NCI-H2171 (cell line): ENCODE measurements at places on chromosomes 6 and 20.

DNA sequence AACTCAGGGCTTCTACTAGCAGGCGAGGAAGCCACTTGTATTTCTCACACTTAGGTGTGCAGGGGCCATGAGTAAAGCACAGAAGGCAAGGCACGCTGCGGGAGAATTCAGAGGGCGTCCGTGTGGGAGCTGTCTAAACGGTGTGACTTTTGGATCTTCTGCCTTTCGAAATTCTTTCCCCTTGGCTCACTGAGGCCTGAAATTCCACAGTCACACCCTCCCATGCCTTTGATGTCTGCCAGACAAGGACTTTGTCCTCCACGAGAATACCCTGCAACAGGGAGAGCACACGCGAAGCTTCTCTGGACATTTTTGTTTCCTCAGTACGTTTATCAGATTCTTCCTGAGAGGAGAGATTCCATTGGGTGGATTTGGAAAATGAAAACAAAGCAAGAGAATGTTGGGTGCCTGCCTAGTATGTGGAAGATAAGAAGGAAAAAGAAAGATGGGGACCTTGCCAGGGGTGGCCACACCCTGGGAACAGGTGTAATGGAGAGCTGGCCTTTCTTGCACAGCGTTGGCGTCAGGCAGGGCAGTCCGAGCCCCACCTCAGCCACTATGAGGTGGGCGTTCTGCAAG lies 235.7 kb downstream of the MYLK4 start:
- no peak for DNase-seq

- DNase-seq = peak; percentile 52
Observed at GRCh38 chr6:33161354-33162331, 30.6 kb downstream of the COL11A2 start.

- DNase-seq = no peak
Observed at GRCh38 chr6:150048099-150048498, 20.8 kb downstream of the ULBP3 start.

DNA sequence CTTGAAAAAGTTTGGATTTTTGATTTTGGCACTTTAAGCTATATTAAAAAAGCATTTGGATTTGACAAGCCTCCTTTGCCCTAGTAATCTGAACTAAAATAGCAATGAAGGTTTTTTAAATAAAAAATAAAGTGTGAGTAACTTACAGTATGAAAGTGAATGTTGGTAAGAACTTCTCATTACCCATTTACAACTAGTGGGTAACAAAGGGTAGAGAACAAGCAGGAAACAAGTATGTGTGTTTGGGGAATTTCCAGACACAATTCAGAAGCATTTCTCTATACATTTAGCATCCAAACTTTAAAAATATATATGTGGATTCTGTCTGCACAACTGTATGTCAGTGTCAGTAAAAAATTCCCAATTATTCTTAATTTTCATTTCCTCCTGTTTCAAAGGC lies 2.9 kb downstream of the TMEM30A start:
- no peak for DNase-seq

GRCh38 chr6:16712255-16712930 lies 48.9 kb downstream of the ATXN1 start:
- no peak for DNase-seq

GRCh38 chr20:25685276-25686080 lies 11.2 kb downstream of the ZNF337 start:
- peak; percentile 97 for DNase-seq

GRCh38 chr6:137746264-137746663 lies 120.8 kb upstream of the TNFAIP3 start:
- DNase-seq = no peak

- DNase-seq = no peak
Observed at GRCh38 chr6:137919837-137920730, 53.0 kb downstream of the TNFAIP3 start.

- no peak for DNase-seq
Observed at GRCh38 chr6:73790574-73790973, 94.6 kb downstream of the CD109 start.

- no peak for DNase-seq
Observed at GRCh38 chr20:53824779-53825178, 231.1 kb upstream of the ZNF217 start.

DNA sequence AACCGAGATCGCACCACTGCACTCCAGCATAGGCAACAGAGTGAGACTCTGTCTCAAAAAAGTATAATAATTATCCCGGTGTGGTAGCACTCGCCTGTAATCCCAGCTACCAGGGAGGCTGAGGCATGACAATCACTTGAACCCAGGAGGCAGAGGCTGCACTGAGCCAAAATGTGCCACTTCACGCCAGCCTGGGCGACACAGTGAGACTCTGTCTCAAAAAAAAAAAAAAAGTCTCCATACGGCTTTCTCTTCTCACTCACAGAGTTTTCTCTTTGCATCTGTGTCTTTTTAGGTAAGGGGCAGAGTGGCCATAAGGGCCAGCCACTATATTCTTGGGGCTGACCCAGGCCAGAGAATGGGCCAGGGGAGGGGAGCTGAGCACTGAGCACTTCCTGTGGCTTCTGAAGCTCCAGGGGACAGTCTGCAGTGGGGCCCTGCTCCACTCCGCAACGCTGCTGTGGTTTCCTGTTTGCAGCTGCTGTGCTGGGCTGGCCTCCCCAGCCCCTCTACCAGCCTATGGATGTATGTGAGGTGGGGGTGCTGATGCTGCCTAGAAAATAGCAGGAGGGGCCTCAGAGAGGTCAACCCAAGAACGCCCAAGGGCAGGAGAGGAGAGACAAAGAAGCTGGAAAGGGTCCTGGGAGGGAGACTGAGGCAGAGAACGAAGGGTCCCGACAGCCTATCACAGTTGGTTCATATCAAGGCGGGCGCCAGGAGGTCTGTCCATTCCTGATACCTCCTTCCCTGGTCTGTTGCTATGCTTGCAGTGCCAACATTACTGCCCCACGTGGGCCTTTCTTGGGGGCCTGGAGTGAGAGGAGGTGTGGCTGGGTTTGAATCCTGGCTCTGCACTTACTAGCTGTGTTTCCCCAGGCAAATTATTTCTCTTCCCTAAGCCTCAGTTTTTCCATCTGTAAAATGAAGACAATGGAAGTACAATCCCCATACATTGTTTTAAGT lies 16.0 kb downstream of the SLA2 start:
- DNase-seq = no peak

DNA sequence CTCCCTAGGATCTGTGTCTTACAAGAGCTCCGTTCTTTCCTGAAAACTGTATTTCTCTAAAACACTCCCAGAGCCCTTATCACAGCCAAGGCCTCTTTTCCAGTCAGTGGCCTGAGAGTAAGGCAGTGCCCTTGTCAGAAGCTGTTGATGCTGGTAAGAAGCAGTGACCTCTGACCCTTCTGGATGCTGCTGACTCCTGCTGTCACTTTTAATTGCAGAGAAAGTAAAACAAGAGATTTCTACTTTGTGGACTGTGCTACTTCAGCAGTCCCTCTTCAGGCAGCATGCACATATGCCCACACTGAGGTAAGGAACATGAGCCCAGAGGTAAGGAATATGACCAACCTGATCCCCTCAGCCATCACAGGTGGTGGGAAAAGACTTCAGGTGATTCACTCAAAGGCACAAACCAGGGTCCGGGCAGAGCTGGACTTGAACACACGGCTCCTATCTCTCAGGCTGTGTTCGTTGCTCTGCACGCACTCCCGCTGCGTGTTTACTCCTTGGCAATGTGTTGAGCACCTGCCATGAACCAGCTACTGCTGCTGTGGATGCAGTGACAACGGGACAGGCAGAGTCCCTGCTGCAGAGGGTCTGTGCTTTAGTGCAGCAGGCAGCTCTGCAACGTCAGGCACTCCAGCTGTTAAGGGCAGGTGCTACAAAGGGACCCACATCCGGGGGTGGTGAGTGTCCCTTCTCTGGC lies 201.9 kb upstream of the CST7 start:
- DNase-seq = no peak

- DNase-seq = peak; percentile 18
Observed at GRCh38 chr6:85594197-85594930, 706 bp upstream of the SNX14 start.

- no peak for DNase-seq
Observed at GRCh38 chr6:157374889-157375443, 6.0 kb upstream of the ZDHHC14 start.

DNA sequence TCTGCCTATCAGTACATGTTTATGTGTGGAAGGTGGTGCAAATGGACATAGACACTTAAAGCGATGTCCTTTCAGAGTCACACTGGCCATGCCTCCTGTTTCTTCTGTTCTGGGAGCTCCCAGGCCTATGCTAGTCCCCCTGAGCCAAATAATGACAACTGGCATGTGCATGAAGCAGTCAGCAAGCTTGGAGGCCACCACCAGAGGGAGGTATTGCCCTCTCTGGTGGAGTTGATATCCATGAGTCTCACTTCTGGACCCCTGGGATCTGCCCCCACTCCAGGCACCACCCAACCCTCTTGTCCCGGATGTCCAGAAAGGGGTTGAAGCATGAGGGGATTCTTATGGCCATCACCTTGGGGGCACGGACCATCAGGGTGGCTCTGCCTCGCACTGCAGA lies 172.2 kb downstream of the AIG1 start:
- DNase-seq = peak; percentile 1

DNA sequence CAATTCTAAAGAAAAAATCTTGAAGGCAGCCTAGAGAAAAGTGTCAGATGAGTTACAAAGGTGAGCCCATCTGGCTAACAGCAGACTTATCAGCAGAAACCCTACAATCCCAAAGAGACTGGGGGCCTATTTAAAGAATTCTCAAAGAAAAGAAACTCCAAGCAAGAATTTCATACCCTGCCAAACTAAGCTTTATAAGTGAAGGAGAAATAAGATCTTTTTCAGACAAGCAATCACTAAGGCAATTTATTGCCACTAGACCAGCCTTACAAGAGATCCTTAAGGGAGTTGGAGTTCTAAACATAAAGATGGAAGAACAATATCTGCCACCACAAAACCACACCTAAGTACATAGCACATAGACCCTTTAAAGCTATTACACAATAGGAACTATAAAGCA lies 24.9 kb upstream of the DEFB126 start:
- no peak for DNase-seq

DNA sequence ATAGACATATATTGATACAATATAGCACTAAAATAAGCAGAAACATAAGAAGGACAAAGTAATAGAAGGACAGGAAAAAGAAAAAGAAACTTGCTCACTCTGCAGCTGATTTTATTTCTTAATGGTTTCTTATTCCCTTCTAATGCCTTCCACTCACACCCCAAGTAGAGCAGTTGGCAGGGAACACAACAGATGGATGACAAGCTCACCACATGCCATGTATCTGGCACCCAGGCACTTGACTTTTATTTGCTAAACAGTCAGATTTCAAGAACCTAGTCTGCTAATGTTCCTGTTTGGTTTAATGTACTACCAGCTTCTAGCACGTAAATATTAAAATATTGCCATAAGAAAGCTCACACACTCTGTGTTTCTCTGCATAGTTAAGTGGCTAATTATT lies 87.1 kb downstream of the COL19A1 start:
- DNase-seq = peak; percentile 81

- no peak for DNase-seq
Observed at GRCh38 chr6:144327081-144327480, 41.9 kb downstream of the UTRN start.

GRCh38 chr20:8215361-8215781 lies 83.3 kb downstream of the PLCB1 start:
- DNase-seq = no peak

DNA sequence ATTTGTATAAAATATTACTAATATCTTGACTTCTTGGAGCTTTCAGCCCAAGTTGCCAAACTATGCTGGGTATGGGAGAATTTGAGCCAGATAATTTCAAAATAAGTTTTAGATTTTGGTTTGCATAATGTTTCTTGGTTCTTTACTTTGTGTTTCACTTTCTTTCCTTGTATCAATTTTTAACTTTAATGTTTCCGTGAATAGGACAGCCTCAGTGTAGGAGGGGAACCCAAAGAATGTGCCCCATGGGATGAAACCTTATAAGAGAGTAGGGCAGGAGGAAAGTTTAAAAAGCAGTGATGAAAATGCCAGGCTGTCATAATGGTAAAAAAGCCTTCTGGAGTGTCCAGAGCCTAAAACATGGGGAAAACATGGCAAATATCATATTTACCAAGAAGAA lies 252.4 kb upstream of the IRAK1BP1 start:
- DNase-seq = no peak

GRCh38 chr6:80967609-80968008 lies 784.9 kb downstream of the TENT5A start:
- no peak for DNase-seq

- DNase-seq = peak; percentile 62
Observed at GRCh38 chr6:150876598-150876997, 11.1 kb downstream of the MTHFD1L start.

- DNase-seq = no peak
Observed at GRCh38 chr20:42483730-42484303, 705.9 kb downstream of the PTPRT start.

- no peak for DNase-seq
Observed at GRCh38 chr20:57957411-57958049, 247.7 kb upstream of the PMEPA1 start.

GRCh38 chr6:16322666-16323312 lies 84.4 kb downstream of the GMPR start:
- peak; percentile 80 for DNase-seq

- no peak for DNase-seq
Observed at GRCh38 chr20:6705106-6705766, 62.2 kb upstream of the BMP2 start.

DNA sequence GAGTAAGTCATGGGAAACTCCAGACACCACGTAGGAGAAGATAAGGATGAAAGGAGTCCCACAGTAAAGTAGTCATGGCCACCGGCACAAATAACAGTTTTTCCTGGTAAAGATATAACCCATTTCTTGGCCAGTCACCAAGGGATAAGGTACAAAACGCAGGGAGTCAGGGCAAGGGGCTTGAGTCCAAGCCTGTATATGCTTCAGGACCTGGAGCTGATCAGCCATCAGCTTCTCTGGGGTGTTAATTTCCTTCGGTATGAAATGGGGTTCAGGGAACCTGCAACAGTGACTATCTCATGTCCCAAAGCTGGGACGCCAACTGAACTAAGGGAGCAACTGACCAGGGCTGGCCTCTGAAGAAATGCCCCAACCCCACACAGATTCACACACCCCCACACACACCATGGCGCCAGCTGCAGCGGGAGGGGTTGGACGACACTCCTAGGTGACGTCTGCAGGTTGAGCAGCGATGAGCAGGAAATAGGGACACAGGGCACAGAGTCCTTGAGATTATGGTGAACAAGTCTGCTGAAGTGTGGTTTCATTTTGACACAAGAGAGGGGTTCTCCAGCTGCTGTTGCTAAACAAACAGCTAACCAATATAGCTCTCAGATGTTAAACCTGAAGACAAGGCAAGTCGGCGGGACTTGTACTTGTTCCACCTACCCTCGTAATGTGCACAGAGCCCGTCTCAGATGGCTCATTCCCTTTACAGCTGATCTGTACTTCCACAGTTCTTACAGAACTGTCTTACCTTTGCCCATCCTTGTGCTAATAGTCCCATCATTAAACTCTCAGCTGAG lies 7.4 kb upstream of the ADTRP start:
- no peak for DNase-seq

DNA sequence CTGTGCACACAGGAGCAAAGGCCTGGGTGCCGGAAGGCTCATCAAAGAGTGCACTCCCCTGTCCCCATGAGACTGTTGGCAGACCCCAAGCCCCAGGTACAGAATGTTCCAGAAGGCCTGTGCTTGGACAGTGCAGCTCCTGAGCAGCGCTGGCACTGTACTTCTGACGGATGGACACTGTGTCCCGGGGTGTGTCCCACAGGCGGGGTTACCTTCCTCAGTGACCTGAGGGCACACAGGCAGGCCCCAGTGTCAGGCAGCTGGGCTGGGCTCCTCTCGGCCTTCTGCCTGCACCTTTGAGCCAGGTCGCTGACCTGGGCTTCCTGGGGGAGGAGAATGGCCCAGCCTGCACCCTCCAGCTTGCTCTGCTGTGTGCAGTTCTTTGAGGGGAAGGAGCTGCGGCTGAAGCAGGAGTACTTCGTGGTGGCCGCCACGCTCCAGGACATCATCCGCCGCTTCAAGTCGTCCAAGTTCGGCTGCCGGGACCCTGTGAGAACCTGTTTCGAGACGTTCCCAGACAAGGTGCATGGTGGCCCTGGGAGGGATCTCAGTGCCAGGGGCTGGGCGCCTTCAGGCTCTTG lies 30.1 kb downstream of the PYGB start:
- no peak for DNase-seq
